Stimulated activated naive CD8-positive, alpha-beta T cell treated with anti-CD3 and anti-CD28 coated beads, Interleukin-15, amount 100 ng/mL, for 72 hours (primary cell): ENCODE measurements at places on chromosomes 7 and 10.

DNA sequence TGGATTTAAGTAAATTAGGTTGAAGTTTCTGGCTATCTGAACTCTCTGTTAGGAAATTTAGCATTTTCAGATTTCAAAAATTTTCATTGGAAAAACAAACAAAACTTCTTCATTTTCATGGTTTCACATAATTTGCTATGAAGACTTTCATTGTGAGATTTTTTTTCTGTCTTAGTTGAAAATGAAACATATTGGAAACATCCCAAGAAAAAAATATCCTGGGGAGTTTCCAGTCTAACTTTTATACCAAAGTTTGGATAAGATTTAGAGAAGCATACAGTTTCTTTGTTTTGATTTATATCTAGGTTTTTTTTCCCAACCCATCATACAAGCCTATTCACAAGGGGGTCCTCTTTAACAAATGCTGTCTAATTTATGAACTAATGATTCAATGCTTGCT lies 300.5 kb upstream of the SEMA3A start:
- DNase-seq: no peak

DNA sequence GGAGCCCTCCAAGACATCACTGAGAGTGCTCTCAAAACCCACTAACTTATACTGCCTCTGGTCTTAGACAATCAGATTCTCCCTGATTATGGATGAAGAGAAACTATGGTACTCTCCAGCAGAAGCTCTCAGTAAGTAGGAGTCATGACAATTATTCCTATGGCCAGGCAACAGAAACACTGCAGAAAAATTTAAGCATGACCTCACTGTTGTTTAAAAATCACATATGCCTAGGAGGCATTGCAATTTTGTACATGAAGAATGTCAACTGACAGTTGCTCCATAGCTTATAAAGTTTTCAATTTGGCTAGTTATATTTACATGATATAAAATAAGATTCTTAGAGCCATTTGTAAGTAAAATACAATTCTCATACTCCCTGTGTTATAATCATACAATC lies 105.9 kb upstream of the LSM8 start:
- no peak for DNase-seq

DNA sequence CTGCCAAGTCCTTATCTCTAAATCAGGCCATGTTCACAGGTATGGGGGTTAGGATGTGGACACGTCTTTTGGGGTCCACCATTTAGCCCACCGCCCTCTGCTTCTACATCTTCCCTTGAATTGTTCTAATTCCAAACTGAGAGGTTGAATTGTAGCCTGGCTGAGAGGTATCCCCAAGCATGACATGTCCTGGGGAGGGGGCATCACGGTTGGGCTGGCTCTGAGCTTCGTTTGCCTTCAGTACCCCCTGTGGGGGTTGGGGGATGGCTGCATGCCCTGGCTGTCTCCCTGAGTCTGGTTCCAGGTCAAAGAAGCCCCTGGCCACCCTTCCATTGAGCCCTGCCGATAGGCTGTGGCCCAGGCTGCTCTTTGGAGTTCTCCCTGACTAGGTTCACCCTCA lies 204.6 kb downstream of the GLRX3 start:
- DNase-seq: no peak

DNA sequence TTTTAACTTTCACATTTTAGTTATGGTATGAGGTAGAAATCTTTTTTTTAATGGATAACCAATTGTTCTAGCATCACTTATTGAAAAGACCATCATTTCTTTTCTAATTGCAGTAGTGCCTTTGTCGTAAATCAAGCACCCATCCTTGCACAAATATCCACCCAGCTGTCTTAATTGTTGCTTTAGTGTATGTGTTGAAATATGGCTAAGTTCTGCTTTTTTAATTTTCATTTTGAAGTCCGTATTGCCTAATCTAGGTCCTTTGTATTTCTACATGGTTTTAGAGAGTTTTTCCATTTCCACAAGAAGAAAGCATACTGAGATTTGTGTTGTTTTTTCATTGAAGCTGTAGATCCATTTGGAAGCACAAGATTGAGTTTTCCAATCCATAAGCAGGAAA lies 259.6 kb upstream of the SEMA3E start:
- no peak for DNase-seq

DNA sequence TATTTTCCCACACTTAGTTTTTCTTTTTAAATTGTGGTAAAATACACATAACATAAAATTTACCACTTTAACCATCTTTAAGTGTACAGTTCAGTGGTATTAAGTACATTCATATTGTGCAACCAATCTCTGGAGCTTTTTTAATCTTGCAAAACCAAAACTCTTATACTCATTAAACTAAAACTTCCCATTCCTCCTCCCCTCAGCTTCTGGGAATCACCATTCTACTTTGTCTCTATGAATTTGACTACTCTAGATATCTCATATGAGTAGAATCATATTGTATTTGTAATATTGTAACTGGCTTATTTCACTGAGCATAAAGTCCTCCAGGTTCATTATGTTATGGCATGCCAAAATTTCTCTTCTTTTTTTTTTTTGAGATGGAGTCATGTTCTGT lies 86.4 kb upstream of the JAZF1 start:
- DNase-seq: no peak

DNA sequence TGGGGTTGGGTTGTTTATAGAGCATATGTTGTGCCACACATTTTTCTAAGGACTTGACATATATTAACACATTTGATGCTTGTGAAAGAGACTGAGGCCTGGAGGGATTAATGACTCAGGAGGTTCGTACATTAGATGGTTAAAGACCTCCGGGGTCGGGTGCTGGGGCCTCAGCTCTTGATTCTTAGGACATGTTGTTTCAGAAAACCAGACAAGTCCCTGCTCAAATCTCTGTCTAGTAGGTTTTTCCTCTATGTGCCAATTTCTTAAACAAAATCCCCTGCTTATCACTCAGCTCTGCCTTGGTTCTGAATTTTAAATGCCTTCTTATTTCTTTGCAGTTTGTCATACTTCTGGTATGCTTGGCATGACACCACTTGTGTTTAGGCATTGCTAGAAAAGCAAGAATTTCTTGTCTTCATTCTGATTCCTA lies 5.8 kb downstream of the UPP1 start:
- no peak for DNase-seq

DNA sequence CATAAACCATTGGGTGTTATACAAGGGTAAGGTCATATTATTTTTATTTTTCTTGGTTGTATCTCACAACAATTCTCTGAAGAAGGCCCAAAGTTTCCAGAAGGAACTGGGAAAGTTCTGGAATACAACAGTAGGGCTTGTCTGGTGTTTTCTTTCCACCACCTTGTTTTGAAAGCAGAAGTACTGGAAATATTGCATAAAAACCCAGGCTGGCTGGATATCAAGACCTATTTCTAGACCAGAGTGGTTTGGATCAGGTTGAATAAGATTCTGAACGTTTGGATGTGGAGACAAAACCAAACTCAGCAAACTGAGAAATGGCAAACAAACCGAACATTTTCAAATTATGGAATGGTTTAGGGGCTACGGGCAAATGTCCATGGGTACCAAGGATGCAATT lies 182.6 kb upstream of the FZD8 start:
- DNase-seq: no peak

- DNase-seq: no peak
These were observed 85.2 kb downstream of the HGF start for GRCh38 chr7:81684514-81685269.

GRCh38 chr10:20993389-20993788 lies 96.3 kb upstream of the NEBL start:
- DNase-seq: no peak

GRCh38 chr10:100749309-100750217 lies 4.2 kb downstream of the PAX2 start:
- no peak for DNase-seq

DNA sequence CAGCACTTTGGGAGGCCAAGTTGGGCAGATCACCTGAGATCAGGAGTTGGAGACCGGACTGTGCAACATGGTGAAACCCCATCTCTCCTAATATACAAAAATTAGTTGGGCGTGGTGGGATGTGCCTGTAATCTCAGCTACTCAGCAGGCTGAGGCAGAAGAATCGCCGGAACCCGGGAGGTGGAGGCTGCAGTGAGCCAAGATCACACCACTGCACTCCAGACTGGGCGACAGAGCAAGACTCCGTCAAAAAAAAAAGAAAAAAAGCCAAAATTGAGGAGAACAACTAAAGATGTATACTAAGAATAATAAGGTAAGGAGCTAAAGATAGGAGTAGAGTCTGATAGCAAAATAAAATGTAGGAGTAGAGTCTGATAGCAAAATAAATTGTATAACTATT lies 251.0 kb downstream of the KCND2 start:
- no peak for DNase-seq

GRCh38 chr7:152313217-152313616 lies 122.6 kb downstream of the KMT2C start:
- no peak for DNase-seq

DNA sequence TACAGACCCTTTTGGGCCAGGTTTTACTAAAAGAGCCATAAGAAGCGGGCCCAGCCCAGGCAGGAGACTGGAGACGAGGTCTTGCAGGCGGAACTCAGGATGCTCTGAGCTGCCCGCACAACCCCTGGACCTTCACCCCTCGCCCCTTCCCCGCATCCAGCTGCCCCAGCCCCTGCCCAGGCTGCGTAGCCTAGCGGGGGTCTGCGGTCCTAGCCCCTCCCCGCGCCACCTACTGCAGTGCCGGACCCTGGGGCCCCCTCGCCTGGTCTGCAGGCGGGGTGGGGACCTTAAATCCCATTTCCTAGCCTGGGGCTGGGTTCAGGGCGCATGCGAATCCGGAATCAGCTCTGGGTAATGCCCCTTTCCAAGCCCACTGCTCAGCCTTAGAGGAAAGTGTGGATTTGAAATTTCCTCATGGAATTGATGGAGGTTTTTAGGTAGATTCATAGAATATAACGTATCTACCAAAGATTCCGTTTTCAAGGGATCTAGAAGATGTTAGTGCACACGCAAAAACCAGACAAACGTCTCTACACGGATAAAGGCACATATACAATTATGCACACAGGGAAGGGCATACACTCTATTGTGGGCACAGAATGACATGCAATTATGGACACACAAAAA lies 546 bp upstream of the HOXA3 start:
- DNase-seq: no peak

DNA sequence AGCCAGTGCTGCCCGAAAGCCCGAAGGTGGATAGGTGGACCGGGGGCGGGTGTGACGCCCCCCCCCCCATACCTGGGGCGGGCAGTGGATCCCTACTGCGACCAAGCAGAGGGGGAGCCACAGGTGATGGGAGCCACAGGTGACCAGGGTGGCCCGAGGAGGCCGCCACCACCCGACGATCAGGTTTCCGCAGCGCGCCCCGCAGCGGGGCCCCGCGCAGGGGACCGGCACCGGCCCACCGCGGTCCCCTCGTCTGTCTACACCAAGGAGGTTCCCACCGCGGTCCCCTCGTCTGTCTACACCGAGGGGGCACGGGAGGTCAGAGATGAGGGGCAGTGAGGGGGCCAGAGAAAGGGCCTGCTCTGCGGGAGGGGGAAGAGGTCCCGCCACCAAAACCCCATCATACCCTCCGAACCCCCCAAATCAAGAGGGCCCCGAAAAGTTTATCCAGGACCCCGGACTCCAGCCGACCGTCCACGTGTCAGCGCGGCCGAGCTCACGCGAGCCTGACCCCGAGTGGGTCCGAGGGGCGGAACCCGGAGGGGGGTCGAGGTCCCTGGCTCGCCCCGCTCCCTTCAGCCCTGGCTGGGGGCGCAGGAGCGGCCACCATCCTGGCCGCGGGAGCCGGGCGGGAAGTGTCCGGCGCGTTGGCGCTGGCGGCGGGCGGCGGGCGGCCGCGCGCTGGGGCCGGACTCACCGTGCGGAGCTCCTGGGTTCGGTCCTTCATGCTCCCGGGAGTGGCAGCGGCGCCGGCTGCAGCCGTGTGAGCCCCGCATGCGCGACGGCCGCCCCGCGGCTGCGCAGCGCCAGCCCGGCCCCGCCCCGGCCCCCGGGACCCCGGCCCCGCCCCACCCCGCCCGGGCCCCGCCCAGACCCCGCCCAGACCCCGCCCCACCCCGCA lies at the start of gene STX1A:
TSS of gene STX1A (minus strand) at position 765 of the 901 bp plus-strand sequence. CDS start at position 727, 38 bp downstream.
- peak; percentile 77 for DNase-seq

- DNase-seq: no peak
These were observed 306.6 kb downstream of the WDR37 start for GRCh38 chr10:1362589-1363445.

GRCh38 chr7:123627851-123628250 lies 26.2 kb downstream of the ASB15 start:
- DNase-seq: no peak

- DNase-seq: no peak
These were observed 46.9 kb downstream of the EGFR start for GRCh38 chr7:55065511-55066229.

- no peak for DNase-seq
These were observed 517.4 kb downstream of the PARD3 start for GRCh38 chr10:34297541-34298345.
